ENCODE measurements at places on chromosomes 3 and 15.

DNA sequence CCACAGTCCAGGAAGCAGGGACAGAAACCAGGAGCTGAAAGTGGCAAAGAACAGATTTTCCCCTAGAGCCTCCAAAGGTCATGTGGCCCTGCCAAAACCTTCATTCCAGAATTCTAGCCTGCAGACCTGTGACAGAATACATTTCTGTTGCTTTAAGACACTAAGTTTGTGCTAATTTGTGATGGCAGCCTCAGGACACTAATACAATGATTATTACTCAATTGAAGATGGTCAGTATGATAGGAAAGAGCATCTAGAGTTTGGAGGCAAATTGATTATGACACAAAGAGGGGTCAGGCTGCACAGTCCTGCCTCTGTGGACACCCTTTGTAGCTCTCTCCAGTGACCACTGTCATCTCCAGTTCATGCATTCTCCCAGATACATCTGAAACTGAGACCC is 79.0 kb upstream of the C3orf49 start:
- no peak for DNase-seq

- no peak for DNase-seq
These were observed 142.5 kb downstream of the CPNE4 start for GRCh38 chr3:131892331-131892730.

GRCh38 chr3:13513051-13513912 is 33.2 kb downstream of the HDAC11 start:
- peak; percentile 29 for DNase-seq

- DNase-seq: no peak
These were observed 17.2 kb upstream of the TIMP4 start for GRCh38 chr3:12175844-12176453.

DNA sequence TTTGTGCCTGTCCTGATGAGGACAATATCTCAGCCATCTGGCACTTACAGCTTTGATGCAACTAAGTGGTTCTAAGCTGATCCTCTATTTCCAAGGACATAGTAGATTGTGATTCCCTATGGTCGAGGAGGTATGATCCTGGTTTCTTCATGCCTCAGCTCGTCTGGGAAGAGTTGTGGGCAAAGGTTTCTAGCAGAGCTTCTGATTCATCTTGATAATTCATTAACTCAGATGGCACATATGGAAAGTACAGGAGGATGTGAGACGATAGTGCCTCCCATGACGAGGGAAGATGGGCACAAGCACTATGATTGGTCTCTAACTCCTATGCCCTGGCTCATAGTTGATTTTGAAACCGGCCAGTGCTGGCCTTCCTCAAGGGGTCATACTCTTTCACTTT is 334.2 kb upstream of the SEMA6D start:
- DNase-seq: no peak

GRCh38 chr3:150449169-150449721 is 41.1 kb downstream of the TSC22D2 start:
- peak; percentile 77 for DNase-seq

DNA sequence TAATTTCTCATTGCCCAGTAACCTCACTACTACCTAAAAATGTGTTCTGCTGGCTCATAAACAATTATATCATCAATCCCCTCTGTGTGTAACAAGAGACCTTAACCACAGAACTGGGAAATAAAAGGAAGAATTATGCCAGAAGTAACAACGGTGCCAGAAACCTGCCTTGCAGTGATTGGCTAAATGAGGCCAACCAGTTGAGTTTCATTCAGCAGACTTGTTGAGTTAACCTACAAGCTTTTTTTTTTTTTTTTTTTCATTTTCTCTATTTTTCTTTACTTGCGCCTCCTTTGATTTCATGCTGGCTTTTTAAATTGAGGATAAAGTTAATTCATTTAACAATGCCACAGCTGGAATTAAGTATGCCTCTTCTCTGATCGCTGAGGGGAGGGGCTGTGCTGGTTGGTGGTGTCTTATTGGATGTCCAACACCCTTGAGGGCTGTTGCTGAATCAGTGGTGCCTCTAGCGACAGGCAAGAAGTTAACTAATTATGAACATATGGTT is 30.0 kb upstream of the GMNC start:
- no peak for DNase-seq

DNA sequence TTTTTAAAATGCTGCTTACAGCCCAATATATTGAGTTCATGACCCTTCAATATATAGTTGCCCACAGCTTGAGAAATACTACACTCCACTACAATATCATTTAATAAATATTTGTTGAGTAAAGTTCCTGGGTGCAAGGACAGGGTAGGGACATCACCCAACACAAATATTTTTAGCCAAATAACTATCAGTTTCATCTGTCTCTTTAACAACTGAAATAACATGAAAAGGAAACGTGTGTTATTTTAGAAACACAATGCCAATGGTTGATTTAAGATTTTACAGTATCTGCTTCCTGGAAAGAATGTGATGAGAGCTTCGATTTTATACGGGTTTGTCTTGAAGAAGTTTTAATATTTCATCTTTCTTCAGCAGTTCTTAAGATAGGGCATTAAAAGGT is 67.7 kb upstream of the CDV3 start:
- DNase-seq: no peak

GRCh38 chr15:75776065-75776423 is 63.4 kb upstream of the CSPG4 start:
- DNase-seq: peak; percentile 3

DNA sequence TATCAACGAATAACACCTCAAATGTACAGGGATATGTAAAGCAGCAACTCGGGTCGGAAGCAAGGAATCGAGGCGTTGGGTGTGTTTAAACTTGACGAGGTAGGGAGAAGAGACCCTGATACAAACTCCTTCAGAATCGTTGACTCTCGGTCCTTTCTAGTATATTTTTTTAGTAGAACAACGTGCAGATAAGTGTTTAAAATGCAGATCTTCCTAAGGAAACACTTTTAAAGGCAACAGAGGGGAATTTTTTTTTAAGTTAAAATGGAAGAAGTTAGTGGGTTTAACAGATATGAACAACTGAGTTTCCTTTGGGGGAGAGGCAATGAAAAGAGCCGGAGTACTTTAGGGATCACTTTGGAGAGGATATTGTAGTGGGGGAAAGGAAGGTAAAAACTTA is 1.1 kb upstream of the KPNA4 start:
- DNase-seq: no peak

All from HFFc6 (cell line).